Lower leg skin (tissue), 4 donors: ENCODE measurements at places on chromosomes 5 and 9.
A peak's percentile ranks its signal among the peaks of the same experiment; 100 is the strongest.

- DNase-seq: peak; percentile 84
Observed at GRCh38 chr5:177604116-177604521, 4.2 kb downstream of the B4GALT7 start.

GRCh38 chr5:111262815-111263214 is 38.6 kb downstream of the CAMK4 start:
- DNase-seq: no peak

- no peak for DNase-seq
Observed at GRCh38 chr9:19386502-19387044, 6.5 kb upstream of the RPS6 start.

DNA sequence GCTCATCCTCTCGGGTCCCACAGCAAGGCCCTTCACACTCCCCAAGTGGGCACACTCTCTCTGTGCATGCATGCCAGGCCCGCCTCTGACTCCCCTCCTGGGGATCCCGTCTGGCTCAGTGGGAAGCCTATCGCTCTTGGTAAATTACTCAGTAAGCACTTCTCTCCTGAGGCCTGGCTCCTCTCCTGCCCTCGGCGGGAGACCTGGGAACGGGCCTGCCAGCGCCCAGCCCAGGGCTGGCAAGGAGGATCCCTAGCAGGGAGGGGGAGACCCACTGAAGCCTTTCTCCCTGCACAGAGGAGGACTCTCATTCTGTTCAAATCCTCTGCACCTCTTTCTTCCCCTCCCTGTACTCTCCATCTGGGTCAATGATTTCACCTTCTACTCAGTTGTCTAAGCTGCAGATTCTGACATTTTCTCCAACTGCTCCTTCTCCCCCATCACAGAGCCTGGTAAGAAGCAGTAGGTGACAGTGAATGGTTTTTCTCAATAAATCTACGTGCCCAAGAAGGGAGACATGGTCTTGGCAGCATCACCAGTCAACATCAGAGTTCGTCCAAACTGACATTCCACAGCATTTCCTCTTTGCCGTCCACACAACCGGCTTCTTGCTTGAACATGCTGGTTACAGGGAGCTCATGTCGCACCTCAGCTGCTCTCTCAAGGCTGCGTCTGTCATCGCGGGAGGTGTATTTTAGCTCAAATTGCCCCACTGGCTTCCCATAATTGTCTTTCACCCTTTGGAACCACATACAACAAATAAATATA is 81.9 kb downstream of the GPR21 start:
- DNase-seq: no peak

- DNase-seq: no peak
Observed at GRCh38 chr5:134000091-134000511, 4.7 kb downstream of the VDAC1 start.

DNA sequence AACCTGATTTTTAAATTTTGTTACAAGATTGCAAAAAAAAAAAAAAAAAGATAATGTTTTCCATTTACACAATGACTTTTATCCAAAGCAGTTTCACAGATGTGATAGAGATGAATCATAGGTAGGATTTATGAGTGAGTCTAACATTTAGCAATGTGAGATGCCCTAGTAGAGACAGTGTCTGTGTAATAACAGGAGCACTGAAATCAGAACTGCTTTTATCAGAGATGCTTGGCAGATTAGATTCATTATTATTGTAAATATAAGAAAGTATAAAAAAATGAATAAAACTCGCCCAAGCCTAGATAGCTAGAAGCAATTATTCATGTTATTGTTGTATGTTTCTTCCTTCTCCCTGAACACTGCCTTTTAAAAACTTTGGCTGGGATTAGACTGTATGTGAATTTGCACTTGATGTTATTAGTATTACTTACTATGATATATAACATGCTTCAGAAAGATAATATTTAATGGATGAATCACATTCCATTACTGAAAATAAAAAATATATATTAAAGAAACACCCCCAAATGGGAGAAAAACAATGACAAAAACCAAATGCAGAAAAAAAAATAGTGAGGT is 567.3 kb upstream of the KLF4 start:
- DNase-seq: no peak

GRCh38 chr5:144187699-144188294 is 17.1 kb downstream of the KCTD16 start:
- peak; percentile 37 for DNase-seq

DNA sequence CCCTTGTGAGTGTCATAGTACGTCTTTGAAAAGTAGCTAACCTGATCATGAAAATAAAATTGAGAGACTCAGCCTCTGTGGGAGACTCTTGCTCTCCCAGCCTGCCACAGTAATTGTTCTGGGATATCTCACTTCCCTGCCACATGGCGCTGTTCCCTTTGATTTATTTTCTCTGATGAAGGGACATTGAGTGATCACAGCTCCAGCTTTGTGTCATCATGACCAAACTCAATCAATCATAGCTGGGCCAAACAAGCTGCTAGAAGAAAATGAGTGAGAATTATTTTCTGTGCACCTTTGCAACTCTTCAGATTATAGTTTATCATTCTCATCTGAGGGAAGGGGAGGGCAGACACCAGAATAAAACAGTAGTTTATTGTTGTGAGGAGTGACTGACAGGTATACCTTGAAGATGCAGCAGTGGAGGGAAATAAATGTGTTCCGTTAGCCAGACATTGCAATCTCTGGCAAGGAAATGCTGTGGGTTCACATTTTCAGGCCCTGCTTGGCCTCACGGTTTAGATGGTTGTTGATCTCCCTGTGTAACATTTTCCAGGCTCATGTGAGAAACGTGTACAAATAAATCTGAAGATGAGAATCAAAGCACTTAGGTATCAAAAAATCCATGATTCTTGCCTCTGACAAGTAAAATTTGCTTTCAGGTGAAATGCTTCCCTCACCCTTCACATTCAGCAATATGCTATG is 174.7 kb upstream of the FBXL17 start:
- DNase-seq: no peak

DNA sequence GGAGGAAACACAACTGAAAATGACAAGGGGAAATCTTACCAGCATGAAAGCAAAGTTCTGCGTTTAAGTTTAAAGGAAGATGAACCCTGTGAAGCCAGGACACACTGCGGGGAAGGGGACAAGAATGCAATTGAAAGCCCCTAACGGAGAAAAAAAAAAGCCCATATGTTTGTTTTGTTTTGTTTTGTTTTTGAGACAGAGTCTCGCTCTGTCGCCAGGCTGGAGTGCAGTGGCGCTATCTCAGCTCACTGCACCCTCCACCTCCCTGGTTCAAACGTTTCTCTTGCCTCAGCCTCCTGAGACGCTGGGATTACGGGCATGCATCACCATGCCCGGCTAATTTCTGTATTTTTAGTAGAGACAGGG is 2.9 kb downstream of the STK10 start:
- no peak for DNase-seq

DNA sequence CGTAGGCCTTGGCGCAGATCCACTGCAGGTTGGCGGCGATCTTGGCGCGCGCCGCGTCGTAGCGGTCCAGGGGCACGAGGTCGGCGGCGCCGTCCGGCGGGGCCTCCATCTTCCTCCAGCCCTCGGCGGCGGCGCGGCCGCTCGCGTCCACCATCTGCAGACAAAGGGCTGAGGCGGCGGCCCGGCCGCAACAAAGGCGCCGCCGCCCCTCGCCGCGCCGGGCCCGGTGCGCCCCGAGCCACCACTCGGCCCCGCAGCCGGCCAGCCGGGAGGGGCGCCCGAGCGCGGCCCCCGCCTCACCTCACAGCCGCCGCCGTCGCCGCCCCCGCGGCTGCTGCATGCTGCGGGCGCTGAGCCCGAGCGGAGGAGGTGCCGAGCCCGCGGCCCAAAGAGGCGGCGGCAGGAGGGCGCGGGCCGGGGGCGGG is 328 bp downstream of the CAMSAP1 start:
- DNase-seq: no peak

- no peak for DNase-seq
Observed at GRCh38 chr5:58019614-58020013, 440.3 kb downstream of the PLK2 start.

GRCh38 chr9:71303351-71303750 is 181.9 kb upstream of the TRPM3 start:
- DNase-seq: no peak

DNA sequence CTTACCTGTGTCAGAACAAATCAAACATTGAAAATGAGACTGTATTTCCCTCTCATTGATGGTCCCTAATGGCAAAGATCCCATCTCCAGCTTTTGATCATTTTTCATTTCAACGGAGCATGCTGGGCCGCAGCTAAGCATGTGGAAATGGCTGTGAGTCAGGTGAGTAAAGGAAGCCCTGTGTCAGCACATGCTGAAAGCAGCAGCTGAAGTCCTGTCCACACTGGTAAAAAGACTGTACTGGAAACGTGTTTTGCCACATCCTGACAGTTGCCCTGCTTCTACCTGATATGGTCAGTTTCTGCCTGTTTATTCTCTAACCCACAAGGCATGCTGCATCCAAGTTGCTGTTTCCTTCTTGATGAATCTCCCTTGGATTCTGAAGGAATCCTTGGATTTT is 330.1 kb downstream of the EFNA5 start:
- DNase-seq: no peak
